SHP77 treated with DMSO at 0.1 percent for 48 hours (cell line): ENCODE measurements at places on chromosomes 1 and 21.

DNA sequence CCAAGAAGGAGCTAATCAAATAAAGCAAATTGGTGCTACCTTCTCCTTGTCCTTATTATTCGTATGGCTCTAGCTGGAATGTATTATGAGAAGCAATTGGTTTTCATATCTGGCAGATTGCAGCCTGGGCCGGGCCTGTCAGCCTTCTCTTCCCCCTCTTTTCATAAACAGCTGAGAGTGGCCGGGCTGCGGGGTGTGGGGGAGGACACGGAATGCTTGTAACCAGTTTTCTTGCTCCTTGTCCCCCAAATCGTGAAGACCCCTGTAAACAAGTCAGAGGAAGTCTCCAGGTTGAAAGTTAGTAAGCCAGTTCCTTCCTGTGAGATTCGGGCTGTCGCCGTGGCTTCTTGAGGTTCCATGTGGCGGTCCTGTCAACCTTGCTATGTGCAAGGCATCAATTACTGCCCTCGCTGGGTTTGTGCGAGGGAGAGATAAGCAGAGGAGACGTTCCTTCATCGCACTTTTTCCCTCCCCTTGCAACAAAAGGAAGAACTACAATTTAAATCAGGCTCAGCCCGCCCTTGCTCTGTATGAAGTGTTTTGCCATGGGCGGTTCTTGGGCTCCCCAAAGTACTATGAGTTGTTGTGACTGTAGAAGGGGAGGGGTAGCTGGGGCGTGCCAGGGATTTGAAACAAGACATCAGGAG lies 450.7 kb downstream of the CAMTA1 start:
- no peak for DNase-seq

DNA sequence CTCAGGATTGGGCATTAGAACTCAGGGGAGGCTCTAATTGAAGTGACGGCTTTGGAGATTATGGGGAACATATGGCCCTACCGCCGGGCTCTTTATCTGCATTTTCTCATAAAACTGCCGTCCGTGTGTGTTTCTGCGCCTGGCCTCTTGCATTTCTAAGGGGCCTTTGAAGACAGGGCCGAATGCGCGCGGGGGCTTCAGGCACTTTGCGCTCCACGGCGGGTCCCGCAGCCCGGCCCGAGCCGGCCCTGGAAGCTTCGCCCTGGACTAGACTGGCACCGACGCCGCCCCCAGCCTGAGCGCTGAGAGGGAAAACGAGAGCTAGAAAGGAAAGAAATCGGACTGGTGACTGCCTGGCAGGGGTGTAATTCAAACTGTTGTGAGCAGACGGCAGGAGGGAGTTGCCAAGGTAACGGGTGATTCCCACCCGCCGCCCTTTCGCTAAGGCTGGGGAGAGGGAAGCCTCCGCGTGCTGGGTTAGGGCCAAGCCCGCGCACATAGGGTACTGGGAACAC lies 120.7 kb downstream of the LMX1A start:
- DNase-seq, result no peak

DNA sequence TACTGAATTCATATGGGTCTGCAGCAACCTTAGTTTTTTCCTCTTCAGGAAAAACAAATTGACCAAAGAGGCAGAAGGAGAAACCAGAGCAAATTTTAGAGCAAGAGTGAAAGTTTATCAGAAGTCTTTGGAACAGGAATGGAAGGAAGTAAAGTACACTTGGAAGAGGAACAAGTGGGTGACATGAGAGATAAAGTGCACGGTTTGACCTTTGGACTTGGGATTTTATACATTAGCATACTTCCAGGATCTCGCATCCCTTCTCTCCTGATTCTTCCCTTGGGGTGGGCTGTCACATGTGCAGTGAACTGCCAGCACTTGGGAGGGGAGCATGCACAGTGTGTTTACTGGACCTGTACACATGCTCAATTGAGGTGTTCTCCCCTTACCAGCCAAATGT lies 754.8 kb upstream of the ADAMTS5 start:
- DNase-seq, result no peak

DNA sequence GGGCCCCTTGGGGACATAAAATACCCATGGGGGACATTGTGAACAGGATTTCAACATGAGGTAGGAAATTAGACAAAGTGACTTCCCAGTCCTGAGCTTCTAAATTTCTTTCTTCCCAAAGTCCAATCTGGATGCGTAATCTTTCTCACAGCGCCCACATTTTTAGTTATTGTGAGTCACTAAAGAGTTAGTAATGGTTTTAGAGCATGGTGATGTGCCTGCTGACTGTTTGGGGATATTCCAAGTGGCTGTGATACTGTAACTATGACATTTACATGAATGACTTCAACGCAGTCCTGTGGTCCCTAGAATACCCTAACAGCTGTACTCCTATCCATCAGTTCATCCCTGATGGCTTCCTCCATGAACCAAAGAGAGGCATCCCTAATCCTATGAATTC lies 224.0 kb upstream of the COA6 start:
- no peak for DNase-seq

DNA sequence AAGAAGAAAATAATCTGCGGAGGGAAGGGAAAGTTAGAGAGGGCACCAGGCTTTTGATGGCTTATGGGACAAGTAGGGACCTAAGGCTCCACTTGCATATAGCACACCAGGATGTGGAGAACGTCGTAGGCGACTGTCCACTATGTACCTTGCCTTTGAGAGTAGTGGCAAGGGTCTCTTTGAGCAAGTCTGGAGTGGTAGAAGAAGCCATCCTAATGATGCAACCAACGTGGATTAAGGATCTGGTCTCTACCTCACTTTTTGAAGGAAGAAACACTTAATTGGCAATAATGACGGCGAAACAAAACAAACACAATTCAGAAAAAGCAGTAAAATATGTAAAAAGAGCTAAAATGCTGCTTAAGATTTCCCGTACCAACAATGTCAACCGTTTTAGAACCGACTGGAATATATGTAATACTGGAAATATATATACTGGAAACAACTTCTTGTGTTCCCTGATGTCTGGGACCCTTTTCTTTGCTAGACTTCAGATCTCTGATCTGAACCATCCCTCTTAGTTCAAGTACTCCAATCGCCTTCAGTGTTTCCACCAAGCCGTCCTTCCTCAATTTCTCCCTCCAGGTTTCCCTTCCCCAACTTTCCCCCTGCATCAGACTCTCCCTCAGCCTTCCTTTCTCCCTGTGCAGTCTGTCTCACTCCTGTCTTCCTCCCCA lies 821 bp upstream of the KHDRBS1 start:
- DNase-seq, result no peak

- no peak for DNase-seq
Measured at GRCh38 chr21:45022736-45023135, 51.6 kb upstream of the ADARB1 start.

GRCh38 chr1:178457651-178458050 lies 39.1 kb downstream of the CLEC20A start:
- no peak for DNase-seq

DNA sequence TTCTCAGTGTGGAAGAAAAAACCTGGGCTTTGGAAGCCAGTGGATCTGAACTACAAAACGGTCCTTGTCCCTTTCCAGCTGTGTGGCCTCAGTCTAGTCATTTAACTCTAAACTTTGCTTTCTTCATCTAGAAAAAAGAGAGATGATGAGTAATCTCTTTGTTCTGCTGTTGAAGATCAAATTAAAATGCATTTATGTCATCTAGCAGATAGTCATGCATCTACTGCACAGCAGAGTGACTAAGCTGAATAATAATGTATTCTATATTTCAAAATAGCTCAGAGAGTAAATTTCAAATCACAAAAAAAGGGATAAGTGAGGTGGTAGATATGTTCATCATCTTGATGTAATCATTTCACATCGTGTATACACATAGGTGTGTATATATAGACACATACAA lies 473.2 kb downstream of the DSCAM start:
- no peak for DNase-seq

GRCh38 chr1:39398278-39399021 lies 93.0 kb upstream of the BMP8A start:
- DNase-seq, result no peak

- no peak for DNase-seq
Measured at GRCh38 chr1:21324368-21325141, 34.3 kb upstream of the ECE1 start.

DNA sequence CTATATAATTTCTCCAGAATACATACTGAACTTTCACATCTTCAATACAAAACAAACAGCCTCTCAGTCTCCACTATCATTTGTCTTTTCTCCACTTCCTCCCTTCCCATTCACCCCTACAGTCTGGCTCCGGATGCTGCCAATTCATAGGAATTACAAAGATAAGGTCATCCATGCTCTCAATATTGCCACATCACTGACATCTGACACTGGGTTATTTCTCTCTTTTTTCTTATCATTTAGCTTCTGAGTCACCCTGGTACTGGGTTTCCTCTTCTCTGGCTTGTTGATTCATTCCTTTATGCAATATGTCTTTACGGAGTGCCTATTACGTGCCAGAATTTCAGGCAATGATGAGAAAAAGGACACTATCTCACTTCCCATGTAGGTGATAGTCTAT lies 3.1 kb upstream of the SH3BP5L start:
- DNase-seq, result no peak

GRCh38 chr1:154406886-154407197 lies 1.7 kb downstream of the IL6R start:
- DNase-seq, result no peak

DNA sequence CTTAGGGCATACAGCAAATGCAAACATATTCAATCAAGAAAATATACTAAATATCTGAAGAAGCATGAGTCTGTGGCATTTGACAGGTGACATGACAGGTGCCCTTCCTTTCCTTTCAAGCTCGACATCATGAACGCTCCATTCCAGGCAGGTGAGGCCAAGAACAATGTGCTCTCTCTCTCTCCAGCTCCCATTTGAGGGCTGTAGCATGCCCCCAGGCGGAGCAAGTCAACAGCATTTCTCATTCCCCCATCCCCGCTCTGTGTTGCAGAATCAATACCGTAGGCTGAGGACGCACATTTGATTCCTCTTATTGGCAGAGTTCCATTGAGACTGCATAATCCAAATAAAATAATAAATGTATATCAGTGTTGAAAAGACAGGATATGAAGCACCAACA lies 24.6 kb upstream of the PLPPR4 start:
- no peak for DNase-seq

GRCh38 chr1:241411056-241411775 lies 54.2 kb upstream of the RGS7 start:
- DNase-seq, result no peak

- DNase-seq, result no peak
Measured at GRCh38 chr1:19552291-19553010, 67.1 kb upstream of the CAPZB start.
